ENCODE measurements at places on chromosomes 12 and 14. TPM values are rescaled to one million over a fixed set of nuclear protein-coding genes. Genes with fewer than 3 reads are reported as not detected.

FGF23 gene
- not detected for total RNA-seq

HOXC12 gene
- not detected for total RNA-seq

TMEM253 gene
- not detected for total RNA-seq

NINJ2 gene
- total RNA-seq, result 7.6 TPM

VDR gene
- 0.92 TPM for total RNA-seq

ASB8 gene
- 60.2 TPM for total RNA-seq

STAC3 gene
- total RNA-seq, result 2.3 TPM

NT5DC3 gene
- total RNA-seq, result 29.3 TPM

COX8C gene
- not detected for total RNA-seq

ADGRD1 gene
- total RNA-seq, result 7.1 TPM

CLEC7A gene
- 5.2 TPM for total RNA-seq

GLIPR1L1 gene
- total RNA-seq, result not detected
